ENCODE measurements at places on chromosomes 11 and 22.

DNA sequence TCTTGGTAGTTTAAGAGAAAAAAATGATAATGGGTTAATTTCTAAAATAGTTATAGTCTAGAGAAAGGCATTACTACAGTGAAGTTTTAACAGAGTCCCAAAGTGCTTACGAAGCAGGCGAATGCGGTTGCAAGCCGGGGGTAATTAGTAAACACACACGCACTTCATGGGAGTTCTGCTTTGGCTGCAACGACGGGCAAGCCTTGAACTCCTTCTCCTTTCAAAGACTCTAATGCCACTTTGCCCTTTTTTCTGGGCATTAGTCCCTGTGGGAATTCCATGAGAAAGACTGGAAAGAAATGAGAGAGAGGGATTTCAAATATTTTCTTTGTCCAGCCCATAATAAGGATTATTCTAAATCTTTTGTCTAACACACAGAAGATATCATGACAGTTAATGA lies 66.1 kb downstream of the TENM4 start:
- no peak for DNase-seq

- DNase-seq, result no peak
Observed at GRCh38 chr11:64003807-64004589, 17.8 kb downstream of the OTUB1 start.

- no peak for DNase-seq
Observed at GRCh38 chr11:87137711-87138110, 100.0 kb downstream of the TMEM135 start.

GRCh38 chr11:65525546-65526480 lies 930 bp downstream of the SCYL1 start:
- DNase-seq, result no peak

GRCh38 chr22:41563051-41563711 lies 2.4 kb downstream of the CSDC2 start:
- peak; percentile 62 for DNase-seq

- DNase-seq, result no peak
Observed at GRCh38 chr22:26734339-26735018, 77.1 kb downstream of the MIAT start.

- no peak for DNase-seq
Observed at GRCh38 chr22:35761037-35761436, 43.4 kb downstream of the APOL5 start.

DNA sequence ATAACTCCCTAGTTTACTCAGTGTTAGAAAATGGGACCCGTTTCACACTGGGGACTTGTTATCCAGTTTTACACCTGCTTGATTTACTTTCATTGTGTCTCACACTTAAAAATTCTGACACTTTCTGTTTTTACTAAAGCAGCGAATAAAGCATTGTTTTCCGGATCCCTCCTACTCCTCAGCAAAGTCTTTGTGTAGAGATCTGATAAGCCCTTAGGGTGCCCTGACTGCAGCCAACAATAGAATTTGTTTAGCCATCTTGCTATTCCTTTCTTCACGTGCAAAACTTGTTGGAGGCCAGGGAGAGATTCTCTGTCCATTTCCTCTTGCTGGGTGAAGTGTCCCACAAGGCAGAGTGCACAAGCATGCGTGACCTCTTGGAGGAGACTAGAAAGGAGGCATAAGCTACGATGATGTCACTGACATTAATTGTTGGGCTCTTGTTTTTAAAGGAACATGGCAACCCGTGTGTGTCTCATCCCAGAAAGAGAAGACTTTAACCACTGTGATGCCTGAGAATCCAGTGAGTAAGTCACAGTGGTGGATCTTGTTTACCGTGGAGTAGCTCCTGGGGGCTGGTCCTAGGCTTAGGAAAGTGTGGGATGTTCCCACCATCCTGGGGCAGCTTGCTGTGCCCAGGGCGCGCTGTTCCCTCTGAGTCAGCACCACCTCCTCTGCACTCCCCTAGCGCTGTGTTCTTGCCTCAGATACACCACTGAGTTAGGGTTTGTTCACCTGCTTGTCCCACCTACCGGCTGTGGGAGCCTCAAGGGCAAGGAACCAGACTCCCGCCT lies 27.7 kb downstream of the MICAL2 start:
- DNase-seq, result peak; percentile 80

Measured in AG08396 (cell line).